Omental fat pad (tissue), 4 donors: ENCODE measurements at places on chromosomes 7 and 10. TPM values are rescaled to one million over a fixed set of nuclear protein-coding genes. Genes with fewer than 3 reads are reported as not detected.

PTTG1IP2 gene
- total RNA-seq, result not detected

FGL2 gene
- 92.2 TPM for total RNA-seq

VPS37D gene
- 1.1 TPM for total RNA-seq

GJC3 gene
- total RNA-seq, result 0.74 TPM

MAT1A gene
- total RNA-seq, result not detected

CLRN3 gene
- total RNA-seq, result not detected

NUTM2E gene
- not detected for total RNA-seq

TEX47 gene
- total RNA-seq, result not detected

MMP21 gene
- total RNA-seq, result not detected

GRID2IP gene
- not detected for total RNA-seq

SH3PXD2A gene
- total RNA-seq, result 21.0 TPM

GRCh38 chr7:143172354-143172753 is 10.9 kb upstream of the TAS2R39 start:
- DNase-seq, result no peak

DNA sequence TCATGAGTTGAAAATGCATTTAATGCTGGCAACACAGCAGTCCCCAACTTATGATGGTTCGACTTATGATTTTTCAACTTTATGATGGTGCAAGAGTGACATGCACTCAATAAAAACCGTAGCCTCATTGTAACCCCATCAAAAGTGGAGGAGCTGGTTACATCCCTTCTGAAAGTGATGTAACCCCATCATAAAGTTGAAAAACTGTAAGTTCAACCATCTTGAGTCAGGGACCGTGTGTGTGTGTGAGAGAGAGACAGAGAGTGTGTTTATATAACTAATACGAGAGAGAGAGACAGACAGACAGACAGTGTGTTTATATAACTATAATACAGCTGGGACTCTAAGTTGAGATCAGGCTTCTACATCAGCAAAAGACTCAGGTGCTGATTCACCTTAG is 21.0 kb downstream of the ANXA11 start:
- DNase-seq, result no peak

DNA sequence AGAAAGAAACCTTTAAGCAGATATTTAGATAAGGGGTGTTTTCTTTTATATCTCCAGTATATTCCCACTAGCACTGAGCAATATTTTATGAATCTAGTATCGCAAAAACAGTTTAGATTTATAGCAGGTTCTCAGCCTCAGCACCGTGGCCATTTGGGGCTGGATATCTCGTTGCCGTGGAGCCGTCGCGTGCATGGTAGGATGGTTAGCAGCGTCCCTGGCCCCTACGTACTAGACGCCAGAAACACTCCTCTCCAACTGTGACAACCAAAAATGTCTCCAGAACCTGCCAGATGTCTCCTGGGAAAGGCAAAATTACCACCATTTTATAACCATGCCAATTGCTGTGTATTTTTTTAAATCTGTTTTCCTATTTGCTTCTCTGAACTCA is 172.9 kb downstream of the CACNB2 start:
- DNase-seq, result no peak

- DNase-seq, result no peak
Observed at GRCh38 chr7:99644431-99644830, 27.7 kb downstream of the ZSCAN25 start.

DNA sequence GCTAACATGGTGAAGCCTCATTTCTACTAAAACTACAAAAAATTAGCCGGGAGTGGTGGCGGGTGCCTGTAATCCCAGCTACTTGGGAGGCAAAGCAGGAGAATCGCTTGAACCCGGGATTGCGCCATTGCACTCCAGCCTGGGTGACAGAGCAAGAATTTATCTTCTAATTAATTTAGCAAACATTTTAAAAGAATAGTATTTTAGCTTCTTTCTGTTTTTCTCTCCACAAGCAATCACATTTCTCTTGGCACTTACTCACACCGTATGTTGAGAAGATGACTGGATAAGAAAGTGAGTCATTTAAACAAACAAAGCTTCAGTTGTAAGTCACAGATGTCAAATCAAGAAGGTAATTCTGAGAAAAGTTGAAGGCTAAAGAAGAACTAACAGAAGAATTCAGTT is 264.0 kb downstream of the ARL4A start:
- DNase-seq, result no peak

DNA sequence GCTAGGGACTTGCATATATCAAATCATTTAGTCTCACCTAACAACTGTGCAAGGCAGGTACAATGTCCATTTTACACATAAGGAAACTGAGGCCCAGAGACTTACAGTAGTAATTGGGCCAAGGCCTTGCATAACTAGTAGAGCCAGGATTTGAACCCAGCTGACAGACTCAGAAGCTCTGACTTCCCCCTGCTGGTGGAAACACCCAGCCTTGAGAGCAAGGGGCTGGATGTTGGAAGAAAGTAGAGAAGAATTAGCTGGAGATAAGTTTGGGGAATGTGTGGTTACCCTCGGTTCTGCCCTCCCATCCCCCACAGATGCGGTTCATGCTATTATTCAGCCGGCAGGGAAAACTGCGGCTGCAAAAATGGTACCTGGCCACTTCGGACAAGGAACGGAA is 2.0 kb downstream of the AP1S1 start:
- no peak for DNase-seq

DNA sequence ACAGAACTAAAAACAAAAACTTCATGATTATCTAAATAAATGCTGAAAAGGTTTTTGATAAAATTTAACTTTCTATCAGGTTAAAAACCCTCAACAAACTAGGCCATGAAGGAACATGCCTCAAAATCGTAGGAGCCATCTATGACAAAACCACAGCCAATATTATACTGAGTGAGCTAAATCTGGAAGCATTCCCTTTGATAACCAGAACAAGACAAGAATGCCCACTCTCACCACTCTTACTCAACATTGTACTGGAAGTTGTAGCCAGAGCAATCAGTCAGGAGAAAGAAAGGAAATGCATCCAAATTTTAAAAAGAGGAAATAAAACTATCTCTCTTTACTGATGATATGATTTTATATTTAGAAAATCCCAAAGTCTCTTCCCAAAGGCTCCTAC is 228.7 kb downstream of the CHRM2 start:
- DNase-seq, result no peak

DNA sequence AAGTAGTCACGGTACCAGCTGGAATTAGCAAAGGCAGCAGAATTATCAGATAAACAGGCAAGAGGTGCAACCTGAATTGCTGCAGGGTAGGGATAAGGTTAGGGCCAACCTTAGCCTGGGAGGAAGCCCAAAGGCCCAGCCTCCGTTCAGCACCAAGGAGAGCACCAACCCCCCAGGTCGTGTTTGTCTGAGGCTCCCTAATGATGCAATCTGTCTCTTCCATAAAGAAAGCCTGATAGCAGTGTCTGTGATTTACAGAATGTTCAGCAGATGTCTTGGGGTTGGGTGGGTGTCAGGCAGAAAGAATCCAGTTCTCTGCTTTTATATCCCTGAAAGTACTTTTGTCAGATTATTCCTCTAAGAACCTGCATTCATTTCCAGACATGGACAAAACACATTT is 328.4 kb upstream of the AOAH start:
- no peak for DNase-seq

- DNase-seq, result no peak
Observed at GRCh38 chr7:102188746-102189145, 97.9 kb upstream of the SH2B2 start.

DNA sequence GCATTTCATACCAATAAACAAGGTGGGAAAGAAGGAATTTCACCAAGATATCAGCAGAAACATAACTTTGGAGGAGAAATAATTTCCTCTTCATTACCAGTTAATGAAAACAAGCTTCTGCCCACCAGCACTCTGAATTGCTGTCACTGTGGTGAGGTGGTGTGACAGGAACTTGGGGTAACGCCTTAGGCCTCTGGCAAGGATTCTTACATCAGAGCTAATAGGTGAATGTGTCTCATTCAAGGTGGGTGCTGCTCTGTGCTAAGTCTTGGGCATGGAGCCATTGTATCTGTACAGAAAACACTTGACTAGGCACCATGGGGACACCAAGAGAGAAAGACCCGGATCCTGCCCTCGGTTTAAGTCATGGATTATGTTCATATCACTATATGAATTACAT is 8.3 kb upstream of the LOXL4 start:
- DNase-seq, result no peak

GRCh38 chr7:95531605-95532219 is 46.0 kb downstream of the ASB4 start:
- DNase-seq, result no peak

GRCh38 chr10:71985542-71986250 is 21.5 kb downstream of the CHST3 start:
- no peak for DNase-seq

- DNase-seq, result no peak
Observed at GRCh38 chr7:121017586-121017985, 29.1 kb downstream of the CPED1 start.

DNA sequence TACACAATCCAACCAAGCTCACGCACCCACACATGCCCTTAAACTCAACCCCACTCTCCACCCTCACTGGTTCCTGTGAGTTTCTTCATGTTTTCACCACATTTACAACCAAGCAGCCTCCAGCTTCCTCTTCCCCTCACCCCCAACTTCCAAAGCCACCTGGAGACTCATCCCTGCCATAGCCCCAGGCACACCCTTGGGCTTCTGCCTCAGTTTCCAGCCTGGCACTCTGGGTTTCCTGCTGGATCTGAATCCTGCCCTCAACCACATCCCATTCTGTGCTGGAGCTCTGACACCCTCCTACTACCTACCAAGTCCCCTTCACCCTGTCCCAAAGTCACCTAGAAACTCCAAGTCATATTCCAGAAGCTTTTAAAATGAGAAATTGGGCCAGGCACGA is 29.4 kb downstream of the CCDC3 start:
- no peak for DNase-seq

- DNase-seq, result no peak
Observed at GRCh38 chr10:131048606-131049005, 262.9 kb downstream of the TCERG1L start.

- no peak for DNase-seq
Observed at GRCh38 chr10:92699518-92700381, 10.0 kb downstream of the HHEX start.

- DNase-seq, result no peak
Observed at GRCh38 chr7:52897713-52898112, 137.7 kb upstream of the POM121L12 start.

DNA sequence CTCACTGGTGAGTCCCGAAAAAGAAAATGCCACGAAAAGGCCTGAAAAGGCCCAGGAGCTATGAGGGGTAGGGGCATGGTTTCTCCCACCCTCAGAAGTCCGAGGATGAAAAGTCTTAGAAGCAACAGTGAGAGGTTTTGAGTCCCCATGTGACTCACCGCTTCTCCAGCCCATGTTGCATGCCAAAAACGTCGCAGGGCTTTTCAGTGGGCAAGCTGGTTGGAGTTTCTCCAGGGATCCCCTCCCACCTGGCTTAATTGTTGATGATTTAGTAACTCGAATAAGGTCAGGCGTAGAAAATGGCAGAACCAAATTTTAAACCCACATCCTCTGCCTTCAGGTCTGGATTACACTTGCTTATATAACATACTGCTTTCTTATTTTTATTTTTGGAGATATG is 96.3 kb upstream of the ARMC3 start:
- DNase-seq, result no peak

GRCh38 chr7:21071561-21072501 is 285.1 kb upstream of the SP8 start:
- no peak for DNase-seq
